Stomach (tissue), 19 donors: ENCODE measurements at places on chromosomes 4 and X. TPM values are rescaled to one million over a fixed set of nuclear protein-coding genes. Genes with fewer than 3 reads are reported as not detected.

Gene HPSE
- 0.61 TPM for polyA plus RNA-seq

Gene CFP
- polyA plus RNA-seq, result 3.4 TPM

DNA sequence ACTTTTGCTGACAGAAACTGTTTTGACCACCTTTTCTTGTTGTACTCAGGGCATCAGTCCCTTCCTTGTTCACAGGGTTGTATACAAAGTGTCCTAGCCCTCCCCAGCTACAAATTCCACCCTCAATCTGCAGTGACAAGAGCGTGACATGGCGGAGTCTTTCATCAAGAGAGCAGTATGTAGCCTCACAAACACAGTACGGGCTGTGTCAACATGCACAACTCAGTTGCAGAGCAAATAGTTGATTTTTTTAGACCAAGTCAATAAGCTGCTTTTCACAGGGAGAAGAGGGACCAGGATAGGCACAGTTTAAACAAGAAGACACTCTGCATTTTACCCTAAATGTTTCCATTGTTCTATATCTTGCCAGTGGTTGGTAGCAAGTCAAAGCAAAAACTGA is 8.6 kb upstream of the HS6ST2 start:
- H3K36me3 ChIP-seq, result no peaks in the 10 kb centered on the region
- DNase-seq, result no peak
- no peak overlapping the region for H3K27ac ChIP-seq
- no peaks in the 10 kb centered on the region for H3K4me1 ChIP-seq
- no peaks in the 10 kb centered on the region for H3K27me3 ChIP-seq

Gene RTL9
- polyA plus RNA-seq, result not detected

GRCh38 chr4:114827651-114828050 is 229.0 kb downstream of the UGT8 start:
- no peak overlapping the region for H3K27ac ChIP-seq
- H3K4me3 ChIP-seq, result no peak overlapping the region
- H3K4me1 ChIP-seq, result no peaks in the 10 kb centered on the region

DNA sequence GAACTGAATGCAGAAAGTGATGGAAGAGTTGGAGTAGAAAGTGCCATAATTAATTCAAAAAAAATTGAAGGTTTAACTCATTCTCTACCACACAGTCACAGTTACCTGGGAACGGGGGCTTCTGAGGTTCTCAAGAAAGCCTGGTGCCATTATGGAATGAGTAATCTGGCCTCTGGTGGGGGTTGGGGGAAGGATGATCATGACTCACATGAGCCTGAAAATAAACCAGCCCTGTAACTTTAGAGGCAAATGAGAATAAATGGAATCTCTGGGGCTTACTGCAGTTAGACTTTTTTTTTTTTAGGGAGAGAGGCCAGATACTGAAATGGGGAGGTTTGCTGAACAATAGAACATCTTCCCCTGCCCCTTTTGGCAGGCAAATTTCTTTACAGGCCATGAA is 55.3 kb downstream of the SOD3 start:
- peaks cover 4% of the 10 kb centered on the region for H3K36me3 ChIP-seq
- H3K4me1 ChIP-seq, result no peaks in the 10 kb centered on the region
- H3K4me3 ChIP-seq, result no peak overlapping the region
- no peaks in the 10 kb centered on the region for H3K27me3 ChIP-seq

Gene MAGED4
- 4.1 TPM for polyA plus RNA-seq

- no peak for DNase-seq
- no peak overlapping the region for H3K4me3 ChIP-seq
- H3K27me3 ChIP-seq, result no peaks in the 10 kb centered on the region
- H3K36me3 ChIP-seq, result peaks cover 76% of the 10 kb centered on the region
- H3K27ac ChIP-seq, result no peak overlapping the region
- no peaks in the 10 kb centered on the region for H3K4me1 ChIP-seq
Observed at GRCh38 chr4:99047710-99048109, 40.9 kb downstream of the ADH5 start.

- H3K4me3 ChIP-seq, result no peak overlapping the region
- peaks cover 17% of the 10 kb centered on the region for H3K4me1 ChIP-seq
- H3K36me3 ChIP-seq, result no peaks in the 10 kb centered on the region
- DNase-seq, result no peak
- H3K27me3 ChIP-seq, result peaks cover 33% of the 10 kb centered on the region
Observed at GRCh38 chr4:108766058-108766457, 3.2 kb upstream of the ETNPPL start.

Gene CLDN34
- polyA plus RNA-seq, result not detected

Gene DGKK
- 0.06 TPM for polyA plus RNA-seq

- H3K4me1 ChIP-seq, result no peaks in the 10 kb centered on the region
- no peak overlapping the region for H3K27ac ChIP-seq
- H3K4me3 ChIP-seq, result no peak overlapping the region
- H3K36me3 ChIP-seq, result no peaks in the 10 kb centered on the region
- DNase-seq, result no peak
Observed at GRCh38 chr4:177315767-177316464, 6.2 kb downstream of the NEIL3 start.

DNA sequence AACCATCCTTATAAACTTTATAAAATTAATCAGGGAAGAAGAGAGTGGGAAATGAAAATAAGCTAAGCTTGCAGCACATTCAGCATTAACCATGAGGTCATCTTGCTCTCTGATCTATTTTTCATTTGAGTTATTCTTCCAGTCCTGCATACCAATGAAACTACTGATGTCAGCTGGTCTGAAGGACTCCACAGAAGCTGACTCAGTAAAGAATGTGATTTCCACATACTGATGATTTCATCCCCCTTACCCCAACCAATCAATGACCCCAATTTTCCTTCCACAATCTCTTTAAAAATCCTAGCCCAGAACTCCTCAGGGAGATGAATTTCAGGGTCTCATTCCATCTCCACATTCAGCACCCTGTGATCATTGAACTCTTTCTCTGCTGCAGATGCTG is 18.8 kb upstream of the DSPP start:
- H3K27me3 ChIP-seq, result no peaks in the 10 kb centered on the region
- H3K36me3 ChIP-seq, result no peaks in the 10 kb centered on the region
- no peak overlapping the region for H3K4me3 ChIP-seq
- H3K27ac ChIP-seq, result peak overlapping the region; percentile 5
- no peak for DNase-seq

DNA sequence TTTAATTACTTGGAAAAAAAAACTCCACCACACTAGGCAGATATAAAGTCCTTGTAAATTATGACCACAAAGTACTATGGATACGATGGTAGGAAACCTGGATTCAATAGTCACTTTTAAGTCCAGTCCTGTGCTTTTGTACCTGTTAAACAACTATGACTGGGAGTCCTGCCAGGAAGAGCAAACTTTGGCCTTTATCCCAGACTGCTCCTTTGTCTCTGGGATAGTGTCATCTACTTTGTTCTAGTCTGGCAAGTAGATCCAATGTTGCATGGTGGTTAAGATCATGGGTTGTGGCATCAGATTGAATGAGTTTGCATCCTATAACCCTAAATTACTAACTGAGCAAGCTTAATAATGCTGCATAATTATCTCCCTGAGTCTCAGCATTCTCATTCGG is 175.3 kb upstream of the FGF13 start:
- DNase-seq, result no peak
- H3K4me3 ChIP-seq, result no peak overlapping the region
- H3K27ac ChIP-seq, result no peak overlapping the region
- no peaks in the 10 kb centered on the region for H3K36me3 ChIP-seq

DNA sequence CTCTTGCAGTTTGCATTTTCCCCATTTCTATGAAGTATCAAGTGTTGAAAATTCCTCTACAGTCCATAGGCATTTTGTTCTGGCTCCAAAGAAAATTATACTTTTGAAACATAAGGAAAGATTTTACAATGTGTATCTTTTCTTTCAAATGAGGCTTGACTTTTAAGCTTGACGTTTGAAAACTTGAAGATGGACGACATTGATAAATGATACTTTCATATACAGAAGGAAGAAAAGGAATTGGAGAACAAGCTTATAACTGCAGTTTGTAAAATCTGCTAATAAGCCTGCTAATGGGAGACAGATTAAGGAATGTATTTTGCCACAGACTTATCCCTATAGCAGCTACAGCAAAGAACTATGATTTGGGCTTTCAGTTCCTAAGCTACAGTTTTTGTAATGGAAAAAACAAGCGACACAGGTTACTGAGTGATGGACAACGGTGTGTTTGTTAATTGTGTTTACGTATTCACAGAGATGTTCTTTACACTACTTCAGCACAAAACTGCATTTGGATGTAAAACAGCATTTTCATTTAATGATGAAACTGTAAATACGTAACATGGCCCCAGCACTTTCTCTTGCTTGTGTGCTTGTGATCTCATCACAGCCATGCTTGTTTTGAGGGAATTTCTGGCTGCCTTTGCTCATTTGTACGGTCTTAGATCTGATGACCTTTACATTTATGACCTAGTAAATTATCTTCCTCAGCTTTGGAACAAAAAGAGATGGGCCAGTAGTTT is 83.2 kb upstream of the FAT1 start:
- H3K27me3 ChIP-seq, result no peaks in the 10 kb centered on the region
- no peaks in the 10 kb centered on the region for H3K36me3 ChIP-seq
- H3K4me1 ChIP-seq, result no peaks in the 10 kb centered on the region
- no peak overlapping the region for H3K27ac ChIP-seq
- H3K4me3 ChIP-seq, result no peak overlapping the region
